ENCODE measurements at places on chromosomes 3 and 15.

DNA sequence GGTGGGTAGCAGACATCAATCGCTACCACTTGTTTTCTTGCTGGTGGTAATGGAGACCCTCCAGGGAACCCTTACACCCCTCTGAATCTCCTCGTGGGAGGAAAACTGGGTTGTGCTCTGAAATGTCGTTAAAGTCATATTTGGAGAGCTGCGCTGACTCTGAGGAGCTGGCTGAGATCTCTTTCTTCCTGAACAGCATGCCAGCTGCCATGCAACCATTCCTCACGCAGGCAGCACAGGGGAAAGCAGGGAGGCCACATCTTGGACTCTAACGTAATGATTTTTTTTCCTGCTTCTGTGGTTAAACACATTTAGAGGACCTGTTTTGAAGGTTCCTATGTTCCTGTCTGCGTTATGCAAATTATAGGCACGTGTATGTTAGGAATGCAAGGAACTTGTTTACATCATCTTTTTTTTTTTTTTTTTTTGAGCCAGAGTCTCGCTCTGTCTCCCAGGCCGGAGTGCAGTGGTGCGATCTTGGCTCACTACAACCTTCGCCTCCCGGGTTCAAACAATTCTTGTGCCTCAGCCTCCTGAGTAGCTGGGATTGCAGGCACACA is 156.7 kb downstream of the TJP1 start:
- no peak for DNase-seq
- H3K4me3 ChIP-seq = no peak overlapping the region
- H3K36me3 ChIP-seq = no peaks in the 10 kb centered on the region
- H3K4me1 ChIP-seq = no peaks in the 10 kb centered on the region
- no peak overlapping the region for H3K27ac ChIP-seq

DNA sequence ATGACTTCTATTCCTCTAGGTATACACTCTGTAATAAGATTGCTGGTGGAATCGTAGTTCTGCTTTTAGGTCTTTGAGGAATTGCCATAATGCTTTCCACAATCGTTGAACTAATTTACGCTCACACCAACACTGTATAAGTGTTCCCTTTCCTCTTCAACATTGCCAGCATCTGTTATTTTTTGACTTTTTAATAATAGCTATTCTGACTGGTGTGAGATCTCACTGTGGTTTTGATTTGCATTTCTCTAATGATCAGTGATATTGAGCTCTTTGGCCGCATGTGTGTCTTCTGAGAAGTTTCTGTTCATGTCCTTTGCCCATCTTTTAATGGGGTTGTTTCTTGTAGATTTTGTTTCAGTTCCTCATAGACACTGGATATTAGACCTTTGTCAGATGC is 12.8 kb downstream of the NXPE3 start:
- H3K27me3 ChIP-seq = no peaks in the 10 kb centered on the region
- no peak overlapping the region for H3K27ac ChIP-seq
- DNase-seq = no peak
- no peaks in the 10 kb centered on the region for H3K4me1 ChIP-seq
- no peak overlapping the region for H3K4me3 ChIP-seq
- peaks cover 4% of the 10 kb centered on the region for H3K36me3 ChIP-seq

- peaks cover 7% of the 10 kb centered on the region for H3K4me1 ChIP-seq
- DNase-seq = no peak
- H3K36me3 ChIP-seq = no peaks in the 10 kb centered on the region
- no peak overlapping the region for H3K4me3 ChIP-seq
Observed at GRCh38 chr3:11514191-11514821, 129.4 kb downstream of the VGLL4 start.

- H3K4me3 ChIP-seq = no peak overlapping the region
- H3K36me3 ChIP-seq = peaks cover 15% of the 10 kb centered on the region
- H3K27me3 ChIP-seq = no peaks in the 10 kb centered on the region
- H3K27ac ChIP-seq = no peak overlapping the region
- DNase-seq = no peak
Observed at GRCh38 chr15:58731756-58732535, 17.6 kb downstream of the ADAM10 start.

DNA sequence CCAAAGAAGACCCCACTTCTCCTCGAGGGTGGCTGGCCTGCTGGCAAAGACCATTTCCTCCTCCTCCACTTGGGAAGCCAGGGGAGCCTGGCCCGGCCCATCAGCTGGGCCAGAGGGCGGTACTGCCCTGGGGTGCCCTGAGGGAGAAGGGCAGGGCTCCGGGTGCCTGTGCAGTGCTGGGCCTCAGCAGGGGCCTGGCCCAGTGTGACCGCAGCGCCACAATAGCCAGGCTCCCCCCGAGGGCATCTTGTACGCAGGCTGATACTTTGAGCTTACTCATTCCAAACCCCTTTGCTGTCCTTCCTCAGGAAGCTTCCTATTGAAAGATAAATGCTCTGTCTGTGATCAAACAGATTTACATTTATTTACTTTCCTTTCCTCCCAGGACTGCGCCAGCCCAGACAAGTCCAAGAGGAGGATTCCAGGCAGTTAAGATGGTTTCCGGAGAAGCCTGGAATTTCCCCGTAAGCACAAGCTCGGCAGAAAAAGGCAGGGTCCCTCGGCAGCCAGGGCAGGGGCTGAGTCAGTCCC is 240.1 kb downstream of the XXYLT1 start:
- H3K4me3 ChIP-seq = no peak overlapping the region
- no peaks in the 10 kb centered on the region for H3K36me3 ChIP-seq
- DNase-seq = peak; percentile 47
- H3K27me3 ChIP-seq = no peaks in the 10 kb centered on the region
- H3K4me1 ChIP-seq = peaks cover 13% of the 10 kb centered on the region

DNA sequence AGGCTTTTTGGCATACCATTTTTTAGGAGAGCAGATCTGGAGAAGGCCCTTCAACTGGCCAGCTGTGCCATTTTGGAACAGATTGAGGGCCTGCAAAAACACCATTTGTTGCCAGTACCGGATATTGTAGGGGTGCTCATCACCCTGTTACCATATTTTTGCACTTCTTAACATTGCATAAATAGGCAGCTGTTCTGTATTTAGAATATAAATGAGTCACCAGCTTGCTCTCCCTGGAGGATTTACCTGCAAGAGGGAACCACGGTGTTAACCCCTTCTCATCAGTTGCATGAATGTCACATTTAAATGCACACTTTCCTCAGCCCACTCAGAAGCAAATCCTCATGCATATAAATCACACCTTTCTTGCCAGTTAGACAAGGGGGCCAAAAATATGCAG is 435.6 kb downstream of the ROBO2 start:
- H3K36me3 ChIP-seq = no peaks in the 10 kb centered on the region
- no peak for DNase-seq
- no peaks in the 10 kb centered on the region for H3K27me3 ChIP-seq
- H3K27ac ChIP-seq = no peak overlapping the region

DNA sequence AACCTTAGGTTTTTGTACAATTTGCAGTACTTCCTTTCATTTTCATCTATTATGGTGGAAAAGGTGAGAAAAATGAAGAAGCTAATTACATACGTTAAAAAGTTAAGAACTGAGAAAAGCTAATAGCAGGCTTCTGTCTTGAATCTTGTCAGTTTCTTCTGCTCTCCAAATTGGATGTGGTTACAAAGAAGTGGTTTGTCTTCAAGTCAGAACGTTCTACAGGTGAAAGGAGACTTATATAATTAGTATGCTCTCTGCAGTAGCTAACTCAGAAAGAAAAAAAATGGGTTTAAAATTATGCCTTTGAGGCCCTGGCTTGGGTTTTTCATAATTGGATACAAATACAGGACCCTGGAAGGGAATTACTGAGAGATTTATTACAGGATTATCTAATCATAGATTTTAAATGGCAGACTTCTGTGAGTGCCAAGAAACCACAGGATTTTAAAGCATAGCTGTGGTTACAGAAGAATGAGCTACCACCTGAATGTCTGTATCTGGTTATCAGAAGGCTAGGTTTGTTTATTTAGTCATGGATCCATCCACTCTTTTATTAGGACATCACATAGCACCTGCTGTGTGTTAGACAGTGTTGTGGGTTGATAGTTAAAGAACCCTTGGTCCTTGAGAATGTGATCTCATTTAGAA is 528.1 kb upstream of the MCTP2 start:
- H3K27me3 ChIP-seq = no peaks in the 10 kb centered on the region
- H3K27ac ChIP-seq = no peak overlapping the region
- H3K36me3 ChIP-seq = no peaks in the 10 kb centered on the region
- no peak overlapping the region for H3K4me3 ChIP-seq
- DNase-seq = no peak
- no peaks in the 10 kb centered on the region for H3K4me1 ChIP-seq

GRCh38 chr3:51384055-51384725 is 901 bp upstream of the MANF start:
- H3K27me3 ChIP-seq = no peaks in the 10 kb centered on the region
- peak overlapping the region; percentile 96 for H3K4me3 ChIP-seq
- H3K36me3 ChIP-seq = peaks cover 32% of the 10 kb centered on the region

- no peaks in the 10 kb centered on the region for H3K27me3 ChIP-seq
- H3K4me1 ChIP-seq = no peaks in the 10 kb centered on the region
- no peaks in the 10 kb centered on the region for H3K36me3 ChIP-seq
- DNase-seq = no peak
Observed at GRCh38 chr3:117350371-117350770, 640.8 kb downstream of the TUSC7 start.

GRCh38 chr3:16663854-16664712 is 58.9 kb upstream of the DAZL start:
- H3K27ac ChIP-seq = no peak overlapping the region
- no peak overlapping the region for H3K4me3 ChIP-seq
- H3K27me3 ChIP-seq = no peaks in the 10 kb centered on the region
- no peaks in the 10 kb centered on the region for H3K4me1 ChIP-seq
- DNase-seq = no peak
- H3K36me3 ChIP-seq = no peaks in the 10 kb centered on the region

DNA sequence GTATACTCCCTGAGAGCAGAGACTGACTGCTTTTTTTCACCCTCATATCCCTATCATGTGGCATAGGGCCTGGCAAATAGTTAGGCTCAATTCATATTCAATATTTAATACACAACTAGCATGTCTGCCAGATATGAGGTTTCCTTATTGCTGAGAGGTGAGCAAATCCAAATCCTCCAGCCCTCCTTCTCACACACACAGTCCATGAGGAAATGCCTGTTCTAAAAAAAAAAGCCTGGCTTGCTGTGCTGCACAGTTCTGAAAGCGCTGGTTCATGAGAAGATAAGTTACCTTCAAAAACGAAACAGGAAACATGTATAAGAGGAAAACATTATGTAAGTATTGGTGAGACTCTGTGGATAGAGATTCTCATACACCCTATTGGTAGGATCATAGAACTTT is 15.5 kb upstream of the ACAP2 start:
- peaks cover 2% of the 10 kb centered on the region for H3K4me1 ChIP-seq
- DNase-seq = no peak
- no peak overlapping the region for H3K27ac ChIP-seq
- H3K36me3 ChIP-seq = no peaks in the 10 kb centered on the region
- H3K4me3 ChIP-seq = no peak overlapping the region

GRCh38 chr3:31878231-31878838 is 102.7 kb downstream of the OSBPL10 start:
- H3K27ac ChIP-seq = no peak overlapping the region
- peaks cover 3% of the 10 kb centered on the region for H3K4me1 ChIP-seq
- no peaks in the 10 kb centered on the region for H3K27me3 ChIP-seq
- H3K4me3 ChIP-seq = no peak overlapping the region
- DNase-seq = no peak

DNA sequence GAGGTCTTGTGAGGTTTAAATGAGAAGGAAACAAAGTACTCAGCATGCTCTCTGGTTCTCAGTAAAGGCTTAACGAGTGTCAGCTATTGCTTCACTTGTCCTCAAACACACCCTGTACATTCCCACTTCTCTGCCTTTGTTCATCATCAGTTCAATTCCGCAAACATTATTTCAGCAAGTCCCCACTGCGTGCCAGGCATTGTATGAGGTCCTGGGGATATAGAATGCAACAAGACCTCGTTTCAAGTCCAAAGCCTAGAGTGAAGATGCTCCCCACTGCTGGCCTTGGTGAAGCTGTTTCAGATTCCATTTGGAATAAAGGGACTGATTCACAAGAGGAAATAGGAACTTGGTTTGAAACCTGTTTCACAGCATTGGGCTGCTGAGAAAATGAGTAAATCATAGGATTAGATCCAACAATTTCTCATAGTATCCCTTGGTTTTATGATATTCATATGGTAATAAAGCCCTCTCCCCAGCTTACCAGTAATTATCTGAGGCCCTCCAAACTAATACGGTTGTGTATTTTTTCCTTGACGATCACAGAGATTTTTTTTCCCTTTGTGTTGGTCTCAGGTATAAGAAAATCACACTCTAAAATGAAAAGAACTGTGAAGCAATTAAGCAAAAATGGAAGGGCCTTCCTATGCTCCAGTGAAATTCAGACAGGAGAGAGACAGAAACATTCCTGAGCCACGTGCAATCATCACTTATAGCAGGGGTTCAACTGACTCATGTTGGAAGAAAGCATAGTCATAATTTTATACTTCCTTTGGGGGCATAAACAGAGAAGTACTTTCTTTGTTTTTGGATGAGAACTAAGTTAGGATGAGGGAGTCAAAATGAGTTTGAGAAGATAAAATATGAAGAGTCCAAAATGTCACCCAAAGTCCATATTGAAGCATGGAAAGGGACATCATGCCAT is 258.6 kb downstream of the RORA start:
- peaks cover 11% of the 10 kb centered on the region for H3K4me1 ChIP-seq
- H3K36me3 ChIP-seq = no peaks in the 10 kb centered on the region
- no peak overlapping the region for H3K27ac ChIP-seq
- H3K27me3 ChIP-seq = no peaks in the 10 kb centered on the region
- no peak overlapping the region for H3K4me3 ChIP-seq

GRCh38 chr3:76859596-76859995 is 180.3 kb upstream of the ROBO2 start:
- no peak for DNase-seq
- H3K27ac ChIP-seq = no peak overlapping the region
- H3K36me3 ChIP-seq = no peaks in the 10 kb centered on the region
- no peaks in the 10 kb centered on the region for H3K4me1 ChIP-seq
- no peak overlapping the region for H3K4me3 ChIP-seq
- H3K27me3 ChIP-seq = no peaks in the 10 kb centered on the region

DNA sequence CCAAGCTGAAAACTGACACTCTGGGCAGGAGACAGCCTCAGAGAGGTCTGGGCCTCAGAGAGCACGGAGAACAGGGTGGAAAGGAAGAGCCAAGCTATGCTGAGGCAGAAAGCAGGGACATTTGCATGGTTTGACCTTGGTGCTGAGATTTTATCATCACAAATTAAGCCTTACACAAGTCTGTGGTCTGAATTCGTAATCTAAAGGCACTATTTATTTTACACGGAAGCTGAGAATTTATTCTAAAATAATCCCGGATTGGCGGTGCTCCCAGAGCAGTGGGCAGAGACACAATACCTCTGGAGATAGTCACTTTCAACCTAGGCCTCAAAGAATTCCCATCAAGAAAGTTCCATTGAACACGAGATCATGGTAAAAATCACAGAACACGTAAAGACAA is 47.5 kb downstream of the CFAP92 start:
- no peak for DNase-seq
- H3K27ac ChIP-seq = no peak overlapping the region
- H3K4me3 ChIP-seq = no peak overlapping the region
- H3K4me1 ChIP-seq = peaks cover 3% of the 10 kb centered on the region
- H3K36me3 ChIP-seq = no peaks in the 10 kb centered on the region

Measured in endodermal cell (in vitro differentiated cells).